Central memory CD4-positive, alpha-beta T cell (primary cell): ENCODE measurements at places on chromosomes 3 and 15.

DNA sequence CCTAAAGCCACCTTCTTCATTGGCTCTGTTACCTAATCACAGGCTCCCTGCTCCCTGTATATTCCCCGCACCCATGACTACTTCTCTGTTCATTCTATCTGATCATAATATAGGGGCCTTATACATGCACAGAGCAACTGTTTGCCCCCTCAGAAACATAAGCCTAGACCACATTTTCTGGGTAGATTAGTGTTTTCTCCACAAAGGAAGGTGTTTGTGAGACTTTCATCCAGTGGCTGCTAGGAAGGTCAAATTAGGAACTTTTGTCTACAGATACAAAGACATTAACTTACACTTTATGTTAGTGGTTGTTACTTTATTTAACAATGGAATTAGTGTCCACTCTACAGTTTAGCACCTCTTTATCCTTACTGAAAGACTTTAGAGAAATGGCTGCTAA lies 174.9 kb downstream of the GHSR start:
- DNase-seq = no peak

DNA sequence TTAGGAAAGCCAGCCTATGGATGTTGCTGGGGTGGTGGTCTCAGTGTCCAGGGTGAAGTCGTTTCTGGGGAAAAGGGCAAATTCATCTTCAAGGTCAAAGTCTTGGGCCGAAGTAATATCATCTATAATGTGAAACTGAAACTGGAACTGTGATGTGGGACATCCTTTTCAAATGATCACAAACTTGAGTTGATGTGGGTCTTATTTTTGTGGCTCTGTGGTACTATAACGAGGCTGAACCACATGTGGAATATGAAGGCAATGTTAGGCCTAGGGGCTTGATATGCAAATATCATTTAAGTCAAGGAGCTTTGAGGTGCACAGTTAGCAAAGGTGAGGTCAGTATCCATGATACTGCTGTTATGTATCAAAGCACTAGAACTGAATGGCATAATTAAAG lies 1.5 kb upstream of the CD200R1L start:
- peak; percentile 27 for DNase-seq

- DNase-seq = no peak
These were observed 700 bp downstream of the MKRN2 start for GRCh38 chr3:12557473-12558100.

DNA sequence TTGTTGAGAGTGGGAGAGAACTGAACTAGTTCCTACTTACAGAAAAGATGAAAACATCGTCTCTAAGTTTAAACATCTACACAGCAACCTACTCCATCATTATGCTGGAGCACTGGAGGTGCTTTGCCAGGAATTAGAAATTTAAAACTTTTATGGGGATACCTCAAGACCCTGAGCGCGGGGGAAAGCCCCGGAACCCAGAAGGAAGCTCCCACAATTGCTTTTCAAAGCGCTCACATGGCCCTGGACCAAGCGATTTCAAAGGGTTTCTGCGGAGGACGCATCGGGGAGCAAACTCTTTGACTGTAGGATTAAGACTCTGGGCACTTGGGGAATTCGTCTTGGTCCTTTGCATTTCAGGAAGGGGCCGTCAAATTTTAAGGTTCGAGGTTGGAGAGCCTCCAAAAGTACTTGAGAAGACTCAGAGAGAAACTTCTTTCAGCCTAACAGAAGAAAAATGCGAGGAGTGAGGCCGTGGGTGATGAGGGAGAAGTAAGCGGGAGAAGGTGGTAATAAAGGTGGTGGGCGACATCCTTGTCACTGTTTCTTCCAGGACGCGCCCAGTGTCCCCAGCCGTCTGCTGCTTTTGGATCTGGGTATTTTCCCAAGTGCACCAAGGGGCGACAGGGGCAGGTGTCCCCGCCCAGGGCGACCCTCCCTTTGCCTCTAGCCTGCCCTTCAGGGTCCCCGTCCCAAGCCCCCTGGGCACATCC lies 591 bp downstream of the PROK2 start:
- no peak for DNase-seq

DNA sequence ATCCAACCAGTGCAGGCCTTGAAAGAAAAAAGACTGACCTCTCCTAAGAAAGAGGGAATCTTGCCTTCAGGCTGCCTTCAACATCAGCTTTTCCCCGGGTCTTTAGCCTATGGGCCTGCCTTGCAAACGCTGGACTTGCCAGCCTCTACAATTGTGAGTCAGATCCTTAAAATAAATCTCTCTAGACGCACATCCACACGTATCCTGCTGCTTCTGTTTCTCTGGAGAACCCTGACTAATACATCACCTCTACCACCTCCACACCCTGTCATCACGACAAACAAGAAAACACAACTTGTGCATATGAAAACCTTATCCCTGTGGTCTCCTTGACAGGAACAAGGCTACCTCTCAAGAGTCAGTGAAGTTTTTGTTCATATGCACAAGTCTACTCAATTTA lies 11.8 kb downstream of the CYFIP1 start:
- no peak for DNase-seq

DNA sequence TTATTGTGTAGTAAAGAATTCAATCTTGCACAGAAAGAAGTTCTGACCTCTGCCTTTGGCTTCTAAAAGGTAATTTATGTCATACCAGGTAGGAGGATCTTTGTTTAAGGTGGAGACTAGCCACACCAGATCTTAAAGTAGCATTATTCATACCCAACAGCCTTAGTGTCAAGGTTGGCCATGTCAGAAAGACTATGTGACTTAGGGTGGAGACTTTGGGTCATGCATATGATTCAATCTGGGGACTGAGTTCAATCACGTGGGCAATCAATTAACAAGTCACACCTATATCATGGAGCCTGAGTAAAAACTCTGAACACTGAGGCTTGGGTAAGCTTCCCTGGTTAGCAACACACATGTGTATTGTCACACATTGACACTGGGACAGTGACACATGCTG lies 28.5 kb upstream of the ENTPD3 start:
- no peak for DNase-seq

GRCh38 chr3:166451997-166452396 lies 614.8 kb upstream of the BCHE start:
- no peak for DNase-seq

DNA sequence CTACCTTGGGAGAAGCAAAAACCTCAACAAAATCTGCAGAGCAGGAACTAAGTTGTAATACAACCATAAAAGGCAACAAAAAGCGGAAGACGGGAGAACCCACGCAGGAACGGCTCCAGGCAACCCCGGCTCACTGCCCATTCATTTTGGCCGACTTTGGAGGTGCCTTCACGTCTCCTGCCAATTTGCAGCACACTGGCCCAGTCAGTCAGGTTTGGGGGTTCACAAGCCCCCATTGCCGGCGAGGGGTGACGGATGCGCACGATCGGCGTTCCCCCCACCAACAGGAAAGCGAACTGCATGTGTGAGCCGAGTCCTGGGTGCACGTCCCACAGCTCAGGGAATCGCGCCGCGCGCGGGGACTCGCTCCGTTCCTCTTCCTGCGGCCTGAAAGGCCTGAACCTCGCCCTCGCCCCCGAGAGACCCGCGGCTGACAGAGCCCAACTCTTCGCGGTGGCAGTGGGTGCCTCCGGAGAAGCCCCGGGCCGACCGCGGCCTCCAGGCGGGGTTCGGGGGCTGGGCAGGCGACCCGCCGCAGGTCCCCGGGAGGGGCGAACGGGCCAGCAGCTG lies 463 bp downstream of the TERC start:
- peak; percentile 69 for DNase-seq

DNA sequence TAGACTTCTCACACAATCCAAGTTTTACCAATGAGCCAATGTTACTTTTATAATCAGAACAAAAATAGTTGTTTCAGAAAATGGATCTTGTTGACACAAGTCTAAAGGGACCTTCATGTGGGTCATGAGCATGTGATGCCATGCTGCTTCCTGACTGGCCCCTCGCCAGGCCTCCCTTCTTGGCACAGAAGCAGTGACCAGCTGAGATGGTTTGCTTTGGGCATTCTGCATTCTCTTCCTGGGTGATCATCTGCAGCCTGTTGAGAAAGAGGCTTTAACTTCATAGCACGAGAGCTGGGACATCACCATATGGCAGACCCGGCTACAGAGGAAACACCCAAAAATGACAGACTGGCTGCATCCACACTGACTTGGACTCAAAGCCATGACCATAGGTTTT lies 45.7 kb downstream of the TGM4 start:
- no peak for DNase-seq

GRCh38 chr3:11720304-11720898 lies 76.7 kb upstream of the VGLL4 start:
- DNase-seq = peak; percentile 57

DNA sequence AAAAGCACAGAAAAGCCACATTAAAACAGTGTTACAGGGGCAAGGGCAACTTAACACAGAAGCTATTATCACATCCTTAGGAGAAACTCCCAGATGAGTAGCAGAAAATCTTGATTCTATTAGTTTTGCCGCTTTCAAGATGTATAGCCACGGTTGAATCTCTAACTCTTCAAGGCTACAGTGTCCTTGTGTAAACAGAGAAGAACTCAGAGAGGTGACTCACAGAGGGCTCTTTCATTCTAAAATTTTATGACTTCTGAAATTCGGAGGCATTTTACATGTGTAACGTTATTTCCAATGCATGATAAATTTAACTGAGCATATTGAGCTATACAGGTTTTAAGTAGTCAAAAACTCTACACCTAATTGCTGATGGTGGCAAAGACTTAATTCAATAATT lies 846.6 kb downstream of the GBE1 start:
- DNase-seq = no peak

DNA sequence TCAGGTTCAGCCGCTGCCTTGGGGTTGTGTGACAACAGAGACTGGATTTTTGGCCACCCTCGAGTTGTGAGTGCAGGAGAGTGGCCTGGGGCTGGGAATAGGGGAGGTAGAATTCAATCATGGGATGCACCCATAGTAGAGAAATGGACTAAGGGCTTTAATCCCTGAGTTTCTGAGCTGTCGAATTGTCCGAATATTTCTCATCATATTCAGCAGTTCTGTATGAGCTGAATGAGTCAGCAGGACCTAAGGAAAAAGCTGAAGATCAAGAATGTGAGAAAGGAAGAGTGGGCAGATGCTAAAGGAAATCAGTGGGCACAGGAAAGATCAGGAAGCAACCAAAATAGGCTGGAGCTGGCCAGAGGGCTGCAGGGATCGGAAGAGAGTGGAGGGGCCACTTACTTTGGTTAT lies 44.4 kb upstream of the SACM1L start:
- no peak for DNase-seq

GRCh38 chr3:197336348-197336747 lies 37.9 kb upstream of the DLG1 start:
- no peak for DNase-seq

DNA sequence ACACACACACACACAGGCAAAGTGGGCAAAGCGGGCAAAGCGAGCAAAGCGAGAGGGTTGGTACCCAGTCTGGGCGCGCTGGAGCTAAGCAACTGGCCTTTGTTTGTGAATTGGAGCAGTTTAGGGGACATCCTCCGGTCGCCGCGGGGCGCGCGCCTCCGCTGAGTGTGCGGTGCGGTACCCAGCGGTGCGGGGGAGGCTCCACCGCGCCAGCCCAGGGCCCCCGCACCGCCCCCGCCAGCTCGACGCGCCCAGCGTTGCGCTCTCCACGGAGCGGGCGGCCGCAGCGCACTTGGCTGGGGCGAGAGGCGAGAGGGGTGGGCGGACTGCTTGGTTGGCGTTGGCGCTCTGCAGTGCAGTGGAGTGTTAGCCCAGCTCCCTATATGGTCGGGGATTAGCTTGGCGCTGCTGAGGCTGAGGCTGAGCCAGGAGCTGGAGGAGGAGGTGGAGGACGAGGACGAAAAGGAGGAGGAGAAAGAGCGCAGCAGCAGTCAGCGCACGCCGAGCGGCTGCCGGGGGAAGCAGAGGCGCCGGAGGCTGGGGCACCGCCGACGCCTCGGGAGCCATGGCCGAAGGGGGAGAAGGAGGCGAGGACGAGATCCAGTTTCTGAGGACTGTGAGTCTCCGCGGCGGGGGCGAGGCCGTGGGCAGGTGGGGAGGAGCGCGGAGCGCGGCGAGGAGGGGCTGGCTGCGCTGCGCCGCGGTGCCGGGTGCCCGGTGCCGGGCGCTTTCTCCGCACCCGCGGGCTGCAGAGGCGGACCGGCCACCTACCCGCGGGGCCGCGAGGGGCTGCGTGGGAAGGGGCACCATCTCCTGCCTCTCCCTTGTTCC lies at the start of gene RYR3:
Gene RYR3, plus strand, starts transcription at position 487 of the 831 bp plus-strand sequence. Its CDS starts 79 bp downstream, at position 566.
- DNase-seq = no peak

DNA sequence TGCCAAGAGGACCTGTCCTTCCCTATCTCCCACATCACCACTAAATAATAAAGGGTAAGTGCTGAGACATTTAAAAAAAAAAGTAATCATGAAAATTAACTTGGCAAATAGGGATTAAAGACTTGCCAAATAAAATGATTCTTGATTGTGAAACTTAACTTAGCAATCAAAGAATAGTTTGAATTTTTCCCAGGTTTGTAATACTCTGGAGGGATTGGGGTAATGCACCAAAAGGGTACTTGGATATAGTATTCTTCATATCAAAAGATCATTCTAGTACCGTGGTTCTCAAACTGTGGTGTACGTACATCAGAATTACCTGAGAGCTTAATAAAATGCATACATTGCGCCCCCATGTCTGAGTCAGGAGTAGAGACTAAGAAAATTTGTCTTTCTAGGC lies 28.5 kb downstream of the CALML4 start:
- no peak for DNase-seq

DNA sequence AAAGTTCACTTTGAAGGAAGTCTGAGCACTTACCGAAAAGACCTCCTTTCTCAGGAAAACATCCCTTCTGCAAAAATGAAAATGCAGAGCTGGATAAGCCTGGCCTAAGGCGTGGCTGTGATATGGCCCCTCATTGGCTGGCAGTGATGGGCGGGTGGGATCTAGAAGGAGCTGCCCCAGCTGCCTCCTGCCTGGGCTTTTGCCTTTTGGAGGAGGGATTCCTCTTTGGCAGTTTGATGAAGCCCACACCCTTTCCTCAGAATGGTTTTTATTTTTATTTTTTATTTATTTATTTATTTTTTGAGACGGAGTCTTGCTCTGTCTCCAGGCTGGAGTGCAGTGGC lies 4.0 kb upstream of the DZIP1L start:
- DNase-seq = no peak

GRCh38 chr3:197212290-197212689 lies 86.1 kb downstream of the DLG1 start:
- DNase-seq = no peak

DNA sequence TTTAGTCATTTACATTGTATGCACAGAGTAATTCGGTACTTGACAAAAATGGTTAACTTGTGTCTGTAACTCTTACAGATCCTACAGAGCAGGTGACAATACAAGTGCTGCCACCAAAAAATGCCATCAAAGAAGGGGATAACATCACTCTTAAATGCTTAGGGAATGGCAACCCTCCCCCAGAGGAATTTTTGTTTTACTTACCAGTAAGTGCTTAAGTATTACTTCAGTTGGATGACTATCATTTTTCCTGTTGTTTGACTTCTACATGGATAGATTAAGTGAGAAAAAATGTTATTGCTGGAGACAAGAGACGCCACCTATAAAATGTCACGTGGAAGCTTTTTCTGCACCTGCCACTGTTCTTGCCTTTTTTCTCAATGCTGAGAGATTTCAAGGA lies 173.2 kb downstream of the ALCAM start:
- no peak for DNase-seq

GRCh38 chr15:101057841-101058407 lies 138.8 kb downstream of the LRRK1 start:
- DNase-seq = no peak
